AG04450 (cell line): ENCODE measurements at places on chromosomes 7 and 10.

DNA sequence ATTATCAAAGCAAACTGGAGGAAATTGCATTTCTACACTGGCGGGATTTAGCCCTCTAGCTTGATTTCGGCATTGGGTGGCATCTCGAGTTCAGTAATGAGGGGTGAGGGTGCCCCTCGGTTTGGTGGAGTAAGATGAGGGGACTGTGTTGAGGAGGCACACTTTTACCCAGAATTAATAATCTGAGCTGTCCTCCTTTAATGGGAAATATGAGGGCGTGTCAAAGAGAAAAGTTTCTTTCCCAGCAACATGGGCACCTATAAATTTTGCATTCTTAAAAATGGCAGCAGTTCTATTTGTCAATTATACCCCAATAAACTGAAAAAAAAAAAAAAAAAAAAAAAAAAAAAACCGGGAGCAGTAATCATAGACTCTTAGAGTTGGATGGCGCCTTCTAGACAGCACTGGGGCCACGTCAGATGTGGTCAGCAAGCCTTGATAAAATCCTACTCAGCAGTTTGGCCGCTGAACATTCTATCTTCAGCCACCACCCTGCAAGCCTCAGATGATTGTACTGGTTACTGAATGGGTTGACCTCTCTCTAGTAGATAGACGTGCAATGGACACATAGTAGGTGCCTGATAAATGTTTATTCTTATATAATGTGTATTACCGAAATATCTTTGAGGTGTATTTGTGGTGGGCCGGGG is 931 bp downstream of the PAPSS2 start:
- DNase-seq = no peak

DNA sequence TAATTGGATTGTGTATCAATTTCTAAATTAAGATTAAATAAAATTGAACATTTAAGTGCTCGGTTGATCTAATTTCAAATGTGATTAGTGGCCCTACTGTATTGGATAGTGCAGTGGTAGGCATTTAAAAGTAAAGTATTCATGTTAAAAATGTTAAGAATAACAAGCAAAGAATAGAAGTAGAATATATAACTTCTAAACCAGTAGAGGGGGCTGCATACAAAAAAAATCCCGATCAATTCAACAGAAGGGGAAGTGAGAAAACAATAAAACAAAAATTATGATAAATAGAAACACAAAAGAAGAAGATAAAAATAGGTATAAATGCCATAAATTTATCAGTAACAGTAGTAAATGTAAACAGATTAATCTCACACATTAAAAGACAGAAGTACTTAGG is 24.9 kb upstream of the WDFY4 start:
- DNase-seq = no peak

- no peak for DNase-seq
Measured at GRCh38 chr10:106540645-106541044, 623.9 kb downstream of the SORCS1 start.

DNA sequence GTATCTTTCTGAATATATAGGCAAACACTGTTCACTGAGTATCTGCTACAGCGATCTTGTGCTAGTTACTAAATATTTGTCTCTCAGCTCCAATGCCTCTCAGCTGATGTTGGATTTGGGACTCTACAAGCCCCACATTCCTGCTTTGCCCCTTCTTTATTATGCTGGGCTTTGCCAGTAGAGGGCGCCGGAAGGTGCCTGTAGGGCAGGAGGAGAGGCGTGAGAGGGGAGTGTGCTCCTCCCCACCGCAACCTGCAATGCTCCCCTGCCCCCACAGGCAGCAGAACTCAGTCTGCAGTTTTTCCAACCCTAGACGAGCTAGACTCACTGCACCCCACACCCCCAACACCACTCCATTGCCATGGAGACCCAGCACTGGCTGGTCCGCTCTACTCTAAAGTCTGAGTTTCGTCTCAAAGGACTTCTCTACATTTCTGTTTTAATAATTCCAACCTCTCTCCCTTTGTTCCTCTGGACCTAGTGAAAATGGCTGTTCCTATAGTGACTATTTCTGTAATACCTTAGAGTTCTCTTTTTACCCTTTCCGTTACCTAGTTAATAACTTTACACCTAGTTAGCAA is 337.6 kb downstream of the CCSER2 start:
- DNase-seq = no peak

DNA sequence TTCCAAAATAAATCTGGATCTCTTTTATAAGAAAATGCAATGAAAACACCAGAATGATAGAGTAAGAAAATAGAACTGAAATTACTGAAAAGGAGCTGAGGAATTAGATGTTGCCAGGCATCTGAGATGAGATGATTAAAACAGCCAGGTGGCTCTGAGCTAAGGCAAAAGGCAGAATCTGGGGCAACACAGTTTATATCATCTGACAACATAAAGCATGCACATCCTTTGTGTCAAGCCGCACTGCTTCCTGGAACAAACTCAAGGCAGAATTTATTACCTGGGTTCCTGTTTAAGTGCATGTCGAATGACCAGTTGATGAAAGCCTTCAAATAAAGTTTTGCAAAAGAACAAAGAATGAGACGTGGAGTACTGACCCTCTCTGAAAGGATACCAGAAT is 247.0 kb downstream of the SNX10 start:
- DNase-seq = no peak

DNA sequence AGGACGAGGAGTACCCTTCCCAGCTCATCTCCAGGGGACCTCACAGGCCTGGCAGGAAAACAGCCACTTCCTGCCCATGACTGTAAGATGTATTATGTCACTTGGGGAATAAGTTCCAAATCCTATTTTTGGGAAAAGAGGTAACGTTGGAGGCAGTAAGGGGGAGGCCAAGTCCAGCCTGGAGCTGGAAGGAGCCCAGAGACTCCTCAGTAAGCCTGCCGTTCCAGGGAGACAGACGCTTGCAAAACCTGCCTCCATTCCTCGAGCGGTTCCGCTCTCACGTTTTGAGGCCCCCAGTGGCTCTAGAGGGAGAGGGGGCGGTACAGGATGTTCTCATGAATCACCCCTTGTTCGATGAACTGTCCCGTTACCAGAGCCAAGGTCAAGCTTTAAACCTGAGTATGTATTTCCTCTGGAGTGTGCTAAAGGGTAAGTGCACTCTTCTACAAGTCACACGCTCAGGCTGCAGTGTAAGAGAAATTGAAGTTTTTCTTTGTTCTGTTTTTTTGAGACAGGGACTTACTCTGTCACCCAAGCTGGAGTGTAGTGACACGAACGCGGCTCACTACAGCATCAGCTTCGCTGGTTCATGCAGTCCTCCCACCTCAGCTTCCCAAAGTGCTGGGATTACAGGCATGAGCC is 45.5 kb upstream of the CYTH3 start:
- DNase-seq = no peak

- DNase-seq = no peak
Measured at GRCh38 chr7:7803715-7804178, 85.3 kb upstream of the RPA3 start.
